ENCODE measurements at places on chromosomes 7 and 10. TPM values are rescaled to one million over a fixed set of nuclear protein-coding genes. Genes with fewer than 3 reads are reported as not detected.

ABHD11 gene
- total RNA-seq: 46.2 TPM

ZNF775 gene
- 7.2 TPM for total RNA-seq

DYDC1 gene
- not detected for total RNA-seq

ACTL6B gene
- total RNA-seq: not detected

SND1 gene
- 145 TPM for total RNA-seq

CCL26 gene
- not detected for total RNA-seq

FAM24B gene
- total RNA-seq: 7.9 TPM

SKIDA1 gene
- 0.10 TPM for total RNA-seq

TRIL gene
- total RNA-seq: not detected

PNLIPRP1 gene
- total RNA-seq: not detected

CLDN15 gene
- total RNA-seq: 7.5 TPM

ZNF425 gene
- 0.33 TPM for total RNA-seq

SLIT1 gene
- not detected for total RNA-seq

LRRC4 gene
- total RNA-seq: not detected

CTNNA3 gene
- not detected for total RNA-seq

THAP5 gene
- total RNA-seq: 19.4 TPM

TFR2 gene
- not detected for total RNA-seq

INA gene
- not detected for total RNA-seq

SPDYE1 gene
- total RNA-seq: not detected

CALML5 gene
- total RNA-seq: not detected

C10orf95 gene
- 0.37 TPM for total RNA-seq
